Left lobe of liver (tissue), 2 donors: ENCODE measurements at places on chromosomes 16 and 17. TPM values are rescaled to one million over a fixed set of nuclear protein-coding genes. Genes with fewer than 3 reads are reported as not detected.

GRCh38 chr16:87682852-87683399, 80.6 kb downstream of the JPH3 start:
- no peak for DNase-seq

DNA sequence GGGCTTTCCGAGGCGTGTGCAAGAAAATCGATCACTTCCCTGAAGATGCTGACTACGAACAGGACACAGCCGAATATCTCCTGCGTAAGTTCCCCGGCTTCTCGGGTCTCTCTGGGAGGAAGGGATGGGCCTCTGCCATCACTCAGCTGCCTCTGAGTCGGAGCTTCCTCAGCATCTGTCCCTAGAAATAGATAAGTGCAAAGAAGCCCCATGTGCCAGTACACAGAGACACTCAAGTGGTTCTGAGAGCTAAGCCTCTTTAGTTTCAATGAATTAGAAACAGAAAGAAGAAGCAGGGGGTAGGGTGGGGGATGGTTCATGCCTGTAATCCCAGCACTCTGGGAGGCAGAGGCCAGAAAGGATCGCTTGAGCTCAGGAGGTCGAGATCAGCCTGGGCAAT, 90.6 kb downstream of the CACNG3 start:
- no peak for DNase-seq

DNA sequence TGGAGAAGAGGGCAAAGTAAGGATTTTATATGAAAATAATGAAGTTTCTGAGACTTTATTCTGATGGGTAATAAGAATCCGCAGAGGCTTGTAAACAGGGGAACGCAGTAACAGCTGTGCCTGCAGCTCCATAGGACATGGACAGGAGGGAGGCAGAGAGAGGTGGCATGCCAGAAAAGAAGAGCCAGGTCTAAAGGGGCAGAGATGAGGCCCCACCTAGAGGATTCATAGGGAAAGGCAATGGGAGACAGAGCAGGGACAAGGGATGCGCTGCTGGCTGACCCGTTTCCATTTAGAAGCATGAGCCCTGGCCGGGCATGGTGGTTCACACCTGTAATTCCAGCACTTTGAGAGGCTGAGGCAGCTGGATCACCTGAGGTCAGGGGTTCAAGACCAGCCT, 340.3 kb upstream of the CDH5 start:
- peak; percentile 49 for DNase-seq

GRCh38 chr17:71460943-71461342, 659.9 kb upstream of the SOX9 start:
- no peak for DNase-seq

DNA sequence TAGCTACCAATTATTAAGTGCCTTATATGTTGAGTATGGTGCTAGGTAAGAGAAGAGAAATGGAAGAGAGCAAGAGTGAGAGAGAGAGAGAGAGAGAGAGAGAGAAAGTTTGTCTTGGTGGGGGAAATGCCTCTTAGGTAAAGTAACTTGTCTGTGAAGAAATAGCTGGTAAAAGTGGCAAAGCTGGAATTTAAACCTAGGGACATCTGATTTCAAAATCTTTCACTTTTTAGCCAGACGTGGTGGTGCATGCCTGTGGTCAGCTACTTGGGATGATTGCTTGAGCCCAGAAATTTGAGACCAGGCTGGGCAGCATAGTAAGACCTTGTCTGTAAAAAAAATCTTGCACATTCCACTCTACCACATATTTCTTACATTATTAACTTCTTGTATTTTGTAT, 23.0 kb upstream of the CDR2 start:
- DNase-seq, result no peak

DNA sequence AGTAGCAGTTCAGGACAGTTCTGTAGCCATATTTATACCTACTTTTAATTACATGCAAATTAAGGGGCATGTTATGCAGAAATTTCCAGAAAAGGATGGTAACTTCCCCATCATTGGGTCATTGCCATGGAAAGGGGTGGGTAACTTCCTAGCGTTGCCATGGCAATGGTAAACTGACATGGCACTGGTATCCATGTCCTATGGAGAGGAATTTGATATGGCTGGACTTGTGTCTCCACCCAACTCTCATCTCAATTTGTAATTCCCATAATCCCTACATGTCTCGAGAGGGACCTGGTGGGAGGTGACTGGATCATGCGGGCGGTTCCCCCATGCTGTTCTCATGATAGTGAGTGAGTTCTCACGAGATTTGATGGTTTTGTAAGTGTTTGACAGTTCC, 35.6 kb upstream of the CACNG4 start:
- no peak for DNase-seq

DNA sequence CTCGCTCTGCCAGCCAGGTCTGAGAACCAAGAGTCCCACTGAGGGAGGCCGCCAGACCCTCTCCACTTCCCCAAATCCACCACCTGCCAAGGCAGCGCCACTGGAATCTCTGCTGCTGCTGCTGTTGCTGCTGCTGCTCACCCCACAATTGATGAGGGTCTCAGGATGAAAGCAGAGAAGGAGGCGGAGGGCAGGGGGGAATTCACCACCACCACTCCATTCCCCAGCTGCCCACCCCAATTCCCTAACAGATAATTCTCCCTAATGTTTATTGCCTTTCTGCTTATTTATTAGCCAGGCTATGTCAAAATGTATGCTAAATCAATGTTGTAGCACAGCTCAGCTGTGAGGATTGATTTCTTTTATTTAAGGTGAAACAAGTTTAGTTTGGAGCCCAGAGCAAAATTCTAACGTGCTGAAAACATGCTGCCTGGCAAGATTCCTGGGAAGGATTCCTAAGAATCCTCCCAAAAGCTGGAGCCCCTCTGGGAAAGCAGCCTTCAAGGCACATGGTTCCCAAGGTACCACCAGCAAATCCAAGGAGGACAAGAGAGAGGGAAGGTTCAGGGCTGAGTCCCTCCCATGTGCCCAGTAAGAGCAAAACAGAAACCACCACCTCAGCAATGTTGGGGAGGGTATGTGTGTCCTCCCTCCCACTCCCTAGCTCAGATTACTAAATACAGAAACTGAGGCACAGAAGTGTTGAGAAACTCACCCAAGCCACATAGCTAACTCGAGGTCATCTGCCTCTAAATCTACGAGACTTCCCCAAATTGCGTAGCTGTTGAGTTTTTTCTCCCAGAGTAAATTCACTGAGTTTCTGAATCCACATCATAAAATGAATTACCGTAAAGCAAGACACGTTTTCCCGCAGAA, 12.2 kb upstream of the CDH5 start:
- DNase-seq, result no peak

The TOB1 gene
- total RNA-seq, result 209 TPM

DNA sequence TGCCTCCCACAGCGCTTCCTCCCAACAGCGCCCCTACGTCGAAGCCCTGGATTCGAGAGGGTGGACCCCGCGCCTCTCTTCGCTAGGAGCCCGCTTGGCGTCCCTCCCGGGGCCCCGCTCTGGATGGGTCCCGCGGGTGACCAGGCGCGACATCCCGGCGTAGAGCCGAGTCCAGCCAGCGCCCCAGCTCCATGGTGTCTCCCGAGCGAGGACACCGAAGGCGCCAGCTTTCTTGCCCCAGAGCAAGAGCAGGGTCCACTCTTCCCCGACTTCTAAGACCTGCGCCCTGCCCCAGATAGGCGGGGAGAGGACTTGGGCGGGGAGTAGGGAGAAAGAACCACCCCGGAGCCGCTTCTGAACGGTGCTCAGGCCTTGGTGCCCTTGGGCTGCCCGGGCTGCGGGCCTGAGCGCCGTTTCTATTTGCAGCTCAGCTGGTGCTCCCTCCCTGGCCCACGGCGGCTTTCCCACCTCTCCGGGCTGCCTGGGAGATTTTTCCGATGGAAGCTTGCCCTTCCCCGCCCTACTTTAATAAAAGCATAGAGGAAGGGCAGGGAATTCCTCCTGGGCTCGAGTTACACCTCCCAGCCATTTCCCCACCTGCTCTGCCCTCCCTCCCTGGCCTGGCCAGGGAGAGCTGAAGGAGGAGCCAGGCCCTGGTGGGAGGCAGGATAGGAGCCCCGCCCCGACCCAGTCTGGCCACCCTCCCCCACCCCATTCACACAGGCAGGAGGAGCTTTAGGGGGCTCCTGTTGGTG, 1.8 kb downstream of the MMP15 start:
- peak; percentile 72 for DNase-seq

DNA sequence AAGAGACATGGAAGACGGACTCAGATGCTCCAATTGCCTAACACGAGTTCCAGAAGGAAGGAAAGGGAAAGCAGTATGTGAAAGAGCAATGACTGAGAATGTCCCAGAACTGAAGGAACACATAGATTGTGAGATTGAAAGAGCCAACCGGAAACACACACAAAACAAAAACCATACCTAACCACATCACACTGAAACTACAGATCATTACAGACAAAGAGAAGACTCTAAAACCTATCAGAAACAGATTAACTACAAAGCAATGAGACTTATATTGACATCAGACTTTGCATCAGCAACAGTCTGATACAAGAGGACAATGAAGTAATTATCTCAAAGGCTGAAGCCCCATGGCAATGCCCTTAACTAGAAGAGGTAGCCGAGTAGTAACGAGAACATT, 45.6 kb upstream of the CLEC18B start:
- no peak for DNase-seq

DNA sequence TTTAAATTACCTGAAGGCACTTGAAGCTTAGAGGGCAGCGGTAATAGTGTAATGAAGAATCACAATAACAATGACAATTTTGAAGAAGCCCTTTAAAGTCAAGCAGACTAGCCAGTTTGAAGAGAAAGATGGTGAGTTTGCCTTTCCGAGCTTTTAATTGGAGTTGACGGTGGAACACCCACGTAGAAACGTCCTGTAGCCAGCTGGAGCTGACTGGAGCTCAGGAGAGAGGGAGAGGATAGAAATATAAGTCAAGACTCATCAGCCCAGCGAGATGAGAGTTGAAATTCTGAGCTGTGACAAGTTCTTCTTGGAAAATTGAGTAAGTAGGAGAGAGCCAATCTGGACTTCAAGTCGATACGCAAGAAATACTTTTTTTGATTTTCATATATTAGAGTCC, 91.7 kb upstream of the CACNG3 start:
- no peak for DNase-seq

DNA sequence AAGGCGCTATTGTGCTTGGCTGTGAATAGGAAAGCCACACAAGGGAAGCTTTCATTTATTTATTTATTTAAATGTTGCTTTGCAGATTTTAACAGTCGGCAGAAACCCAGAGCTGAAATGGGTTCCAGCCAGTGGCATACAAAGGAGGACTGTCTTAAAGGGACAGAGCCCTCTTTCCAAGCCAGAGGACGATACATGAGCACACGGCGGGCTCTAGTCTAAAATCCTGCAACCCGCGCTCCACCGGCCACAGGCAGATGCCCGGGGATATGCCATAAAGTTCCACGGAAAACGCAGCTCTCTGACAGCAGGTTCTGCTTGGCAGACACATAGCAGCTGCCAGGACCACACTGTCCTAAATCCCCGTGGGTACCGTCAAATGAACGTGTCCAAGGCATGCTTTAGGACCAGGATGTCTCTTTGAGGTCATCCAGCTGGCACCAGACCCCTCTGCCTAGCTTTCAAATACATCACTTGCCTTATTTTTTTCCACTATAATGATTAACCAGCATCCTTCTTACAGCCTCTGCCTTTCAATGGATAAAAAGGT, 64.6 kb downstream of the CYTH1 start:
- peak; percentile 70 for DNase-seq

The C1QTNF1 gene
- 15.5 TPM for total RNA-seq

DNA sequence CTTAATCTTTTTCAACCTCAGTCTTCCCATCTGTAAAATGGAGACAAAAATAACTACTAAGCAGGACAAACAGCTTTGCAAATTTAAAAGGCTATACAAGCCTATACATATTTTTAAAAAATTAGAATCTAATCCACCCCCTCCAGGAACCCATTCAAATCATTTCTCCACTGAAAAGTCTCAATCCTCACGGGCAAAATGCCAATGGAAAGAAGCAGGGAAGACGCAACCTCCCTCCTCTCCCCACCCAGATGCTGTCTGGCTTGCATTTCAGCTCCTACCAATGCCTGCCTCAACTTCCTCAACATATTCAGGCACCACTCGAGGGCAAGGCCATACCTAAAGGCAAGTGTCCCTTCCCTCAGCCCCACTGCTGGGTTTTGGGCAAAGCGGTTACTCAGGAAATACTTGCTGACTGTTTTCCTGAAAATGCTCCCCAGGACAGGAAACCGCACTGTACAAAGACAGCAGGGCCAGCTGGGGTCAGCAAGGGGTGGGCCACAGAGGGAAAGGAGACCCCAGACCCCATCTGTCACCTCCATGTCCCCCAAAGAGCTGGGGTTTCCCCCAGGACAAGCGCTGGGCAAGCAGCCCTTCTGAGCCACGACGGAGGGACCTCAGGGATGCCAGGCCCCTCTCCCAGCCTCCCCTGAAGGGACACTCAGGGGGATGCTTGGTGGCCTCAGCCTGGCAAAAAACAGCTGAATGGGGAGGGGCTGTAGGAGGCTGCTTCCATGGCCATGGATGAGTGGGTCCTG, 47.7 kb upstream of the DOC2B start:
- peak; percentile 34 for DNase-seq

GRCh38 chr17:80760511-80760911, 215.9 kb downstream of the RPTOR start:
- no peak for DNase-seq
